ENCODE measurements at places on chromosomes 1 and 21.

- no peak for DNase-seq
Observed at GRCh38 chr1:92509619-92510018, 22.9 kb upstream of the GFI1 start.

- no peak for DNase-seq
Observed at GRCh38 chr1:47249755-47250154, 17.7 kb upstream of the TAL1 start.

- DNase-seq = peak; percentile 22
Observed at GRCh38 chr1:99758073-99758511, 8.3 kb downstream of the FRRS1 start.

DNA sequence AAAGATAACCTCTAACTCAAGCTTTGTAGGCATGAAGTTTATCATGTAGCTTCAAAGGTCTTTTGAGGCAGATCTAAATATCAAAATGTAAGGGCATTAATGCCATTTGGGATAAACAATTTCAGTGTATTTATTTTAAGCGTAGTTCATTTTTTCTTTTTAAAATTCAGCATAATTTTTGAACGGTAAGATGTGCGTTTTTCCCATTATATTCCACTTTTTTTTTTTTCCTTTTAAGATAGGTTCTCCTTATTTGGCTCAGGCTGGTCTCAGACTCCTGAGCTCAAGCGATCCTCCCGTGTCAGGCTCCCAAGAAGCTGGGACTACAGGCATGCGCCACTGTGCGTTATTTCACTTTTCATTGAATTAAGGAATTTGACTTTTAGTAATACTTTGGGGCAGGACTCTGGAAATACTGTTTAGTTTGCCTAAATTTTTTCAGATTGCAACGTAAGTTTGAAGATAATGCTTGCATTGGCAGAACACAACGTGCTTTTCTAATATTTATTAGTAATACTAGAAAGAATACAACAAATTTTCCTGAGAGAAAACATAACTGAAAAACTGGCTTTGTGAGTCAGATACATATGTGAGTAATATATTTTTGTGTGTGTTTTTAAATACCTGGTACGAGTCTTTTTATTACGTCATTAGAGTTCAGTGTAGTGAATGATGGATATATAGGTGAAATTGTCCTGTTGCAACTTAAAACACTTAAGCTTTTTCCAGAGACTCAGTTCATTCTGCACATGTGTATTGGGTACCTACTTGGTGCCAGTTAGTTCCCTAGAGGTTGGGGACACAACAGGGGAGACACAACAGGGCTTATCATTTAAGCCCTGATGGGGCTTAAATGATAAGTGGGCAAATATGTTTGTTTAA, 2.2 kb downstream of the RALGPS2 start:
- DNase-seq = no peak

- no peak for DNase-seq
Observed at GRCh38 chr1:199087144-199087543, 448.3 kb downstream of the PTPRC start.

DNA sequence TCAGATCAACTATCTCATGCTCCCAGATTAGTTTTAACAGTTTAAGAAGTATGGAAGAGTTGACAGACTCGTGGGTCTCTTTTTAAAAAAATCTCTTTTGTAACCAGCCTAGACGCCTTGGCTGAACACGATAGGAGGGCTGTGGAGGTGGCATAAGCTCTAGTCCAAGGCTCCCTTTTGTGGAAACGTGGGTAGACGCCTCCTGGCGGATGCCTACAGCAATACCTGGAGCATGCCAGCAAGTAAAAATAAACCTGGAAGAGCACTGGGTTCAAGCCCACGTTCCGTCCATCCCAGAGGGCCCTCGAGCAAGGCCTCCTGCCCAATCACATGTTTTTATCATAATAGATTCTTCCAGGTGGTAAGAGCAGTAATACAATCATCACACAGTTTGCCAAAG, 87.9 kb downstream of the RGS7 start:
- no peak for DNase-seq
